Naive thymus-derived CD4-positive, alpha-beta T cell (primary cell): ENCODE measurements at places on chromosomes 4 and X. TPM values are rescaled to one million over a fixed set of nuclear protein-coding genes. Genes with fewer than 3 reads are reported as not detected.

RIPPLY1 gene
- total RNA-seq = not detected

MSANTD1 gene
- total RNA-seq = 1.9 TPM

ASB11 gene
- not detected for total RNA-seq

BBS12 gene
- total RNA-seq = 1.7 and 2.3 TPM in 2 replicates

PAGE2 gene
- total RNA-seq = not detected

INPP4B gene
- total RNA-seq = 63.9 TPM

TSPAN5 gene
- 11.1 TPM for total RNA-seq
